ENCODE measurements at places on chromosomes 5 and 9.
A peak's percentile ranks its signal among the peaks of the same experiment; 100 is the strongest.

DNA sequence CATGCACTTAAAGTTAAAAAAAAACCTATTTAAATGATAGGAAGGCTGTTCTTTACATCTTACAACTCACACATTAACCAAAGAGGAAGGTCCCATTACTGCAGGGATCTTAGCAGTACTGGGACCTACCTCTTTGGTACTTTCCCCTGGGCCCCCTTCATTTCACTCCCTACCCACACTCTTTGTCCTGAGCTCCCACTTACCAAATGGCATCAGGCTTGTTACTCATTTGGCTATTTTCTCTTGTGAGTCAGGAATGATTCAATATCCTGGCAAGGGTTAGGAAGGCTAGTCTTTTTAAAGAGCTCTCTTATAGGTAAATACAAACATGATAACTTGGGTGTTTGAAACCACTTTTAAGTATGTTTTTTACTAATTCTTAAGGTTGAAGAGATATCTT lies 117.4 kb upstream of the ELL2 start:
- DNase-seq: no peak

DNA sequence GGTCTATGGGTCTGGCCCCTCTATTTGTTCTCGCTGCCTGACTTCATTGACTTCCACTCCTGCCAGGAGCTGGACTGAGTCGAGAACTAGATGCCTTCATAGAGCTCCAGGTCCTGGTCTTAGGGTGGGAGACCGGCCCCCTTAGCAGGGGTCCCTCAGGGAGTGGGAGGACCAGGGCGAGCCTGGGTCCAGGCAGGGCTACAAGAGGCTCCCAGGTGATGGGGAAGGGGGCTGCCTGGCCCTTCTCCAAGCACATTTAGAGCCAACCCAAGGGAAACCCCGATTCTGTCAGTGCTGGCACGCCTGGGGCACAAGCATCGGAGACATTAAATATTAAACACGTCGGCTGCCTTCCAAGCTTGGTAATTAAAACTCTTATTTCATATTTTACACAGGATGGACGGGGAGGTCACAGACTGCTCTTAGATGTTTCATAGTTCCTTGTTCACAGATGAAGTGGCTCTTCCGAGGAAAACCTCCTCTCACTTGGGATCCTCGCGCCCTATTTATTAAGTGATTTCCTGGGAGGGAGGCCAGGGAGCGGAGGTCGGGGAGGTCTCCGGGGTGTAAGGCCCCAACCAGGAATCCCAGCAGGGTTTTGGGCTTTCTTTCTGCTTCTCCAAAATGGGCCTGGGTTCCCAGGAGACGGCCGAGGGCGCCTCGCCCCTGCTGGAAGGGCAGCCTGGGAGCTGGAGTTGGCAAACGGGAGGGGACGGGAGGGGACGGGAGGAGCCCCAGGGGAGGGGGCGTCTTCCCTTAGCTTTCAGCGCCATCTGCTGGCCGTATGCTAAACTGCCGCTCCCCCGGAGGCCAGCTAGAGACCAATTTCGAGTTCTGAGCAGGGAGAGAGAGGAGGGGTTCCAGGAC lies 23.4 kb upstream of the ZBTB43 start:
- DNase-seq: peak; percentile 62

- DNase-seq: no peak
Observed at GRCh38 chr5:143213851-143214363, 189.6 kb downstream of the NR3C1 start.

DNA sequence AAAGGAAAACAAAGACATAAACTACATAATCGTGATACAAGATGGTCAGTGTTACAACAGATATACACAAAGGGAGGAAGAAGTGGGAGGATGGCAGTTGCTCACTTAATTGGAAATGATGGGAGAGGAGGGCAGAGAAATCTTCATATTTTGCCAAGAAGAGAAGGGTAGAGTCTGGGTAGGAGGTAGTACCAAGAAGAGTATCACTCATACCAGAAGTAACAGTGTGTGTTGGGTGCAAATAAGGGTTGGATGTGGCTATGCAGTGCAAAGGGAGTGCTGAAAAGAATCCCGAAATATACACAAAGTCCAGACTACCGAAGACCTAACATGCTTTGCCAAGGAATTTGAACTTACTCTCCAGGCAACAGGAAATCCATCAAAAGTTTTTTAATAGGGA lies 41.0 kb downstream of the ERMP1 start:
- DNase-seq: no peak

DNA sequence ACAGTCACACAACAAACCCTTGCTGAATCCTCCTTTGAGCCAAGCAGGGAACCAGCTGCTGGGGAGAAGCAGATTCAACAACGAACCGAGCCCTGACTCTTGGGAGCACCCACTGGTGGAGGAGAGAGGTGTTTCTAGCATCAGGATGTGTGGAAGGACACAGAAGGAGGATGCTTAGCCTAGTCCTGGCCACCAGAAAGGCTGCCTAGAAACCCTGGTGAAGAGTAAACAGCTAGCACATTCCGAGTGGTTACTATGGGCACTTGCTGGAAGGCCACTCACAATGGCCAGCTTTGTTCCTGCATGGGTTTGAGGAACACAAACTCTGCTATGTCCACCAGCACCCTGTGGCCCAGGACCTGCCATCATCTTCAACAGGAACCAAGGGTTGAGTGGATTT lies 1.8 kb downstream of the TIFAB start:
- DNase-seq: no peak

DNA sequence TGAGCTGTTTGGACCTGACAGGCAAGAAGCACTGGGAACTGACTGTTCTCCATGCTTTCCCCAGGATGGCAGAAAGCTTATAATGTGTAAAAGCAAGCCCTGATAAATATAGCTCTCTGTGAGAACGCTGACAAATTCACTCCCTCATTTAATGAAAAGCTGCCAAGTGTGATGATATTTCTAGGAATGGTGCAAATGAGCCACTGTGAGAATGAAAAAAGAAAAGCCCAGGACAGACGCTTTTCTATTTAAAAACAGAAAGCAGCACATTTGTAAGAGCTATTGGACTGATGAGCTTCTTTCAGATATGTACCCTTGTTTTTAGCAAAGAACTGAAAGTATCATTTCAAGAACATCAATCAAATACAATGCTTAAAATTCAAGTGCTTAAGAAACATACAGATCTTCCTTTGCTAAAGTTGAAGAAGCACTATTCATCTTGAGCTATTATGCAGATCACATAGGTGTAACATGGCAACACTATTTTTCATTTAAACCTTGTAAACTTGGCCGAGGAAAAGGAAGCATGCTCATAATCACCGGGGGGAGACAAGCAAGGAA lies 842.6 kb upstream of the ACO1 start:
- DNase-seq: no peak

GRCh38 chr9:16726718-16727451 lies 143.6 kb downstream of the BNC2 start:
- DNase-seq: no peak

DNA sequence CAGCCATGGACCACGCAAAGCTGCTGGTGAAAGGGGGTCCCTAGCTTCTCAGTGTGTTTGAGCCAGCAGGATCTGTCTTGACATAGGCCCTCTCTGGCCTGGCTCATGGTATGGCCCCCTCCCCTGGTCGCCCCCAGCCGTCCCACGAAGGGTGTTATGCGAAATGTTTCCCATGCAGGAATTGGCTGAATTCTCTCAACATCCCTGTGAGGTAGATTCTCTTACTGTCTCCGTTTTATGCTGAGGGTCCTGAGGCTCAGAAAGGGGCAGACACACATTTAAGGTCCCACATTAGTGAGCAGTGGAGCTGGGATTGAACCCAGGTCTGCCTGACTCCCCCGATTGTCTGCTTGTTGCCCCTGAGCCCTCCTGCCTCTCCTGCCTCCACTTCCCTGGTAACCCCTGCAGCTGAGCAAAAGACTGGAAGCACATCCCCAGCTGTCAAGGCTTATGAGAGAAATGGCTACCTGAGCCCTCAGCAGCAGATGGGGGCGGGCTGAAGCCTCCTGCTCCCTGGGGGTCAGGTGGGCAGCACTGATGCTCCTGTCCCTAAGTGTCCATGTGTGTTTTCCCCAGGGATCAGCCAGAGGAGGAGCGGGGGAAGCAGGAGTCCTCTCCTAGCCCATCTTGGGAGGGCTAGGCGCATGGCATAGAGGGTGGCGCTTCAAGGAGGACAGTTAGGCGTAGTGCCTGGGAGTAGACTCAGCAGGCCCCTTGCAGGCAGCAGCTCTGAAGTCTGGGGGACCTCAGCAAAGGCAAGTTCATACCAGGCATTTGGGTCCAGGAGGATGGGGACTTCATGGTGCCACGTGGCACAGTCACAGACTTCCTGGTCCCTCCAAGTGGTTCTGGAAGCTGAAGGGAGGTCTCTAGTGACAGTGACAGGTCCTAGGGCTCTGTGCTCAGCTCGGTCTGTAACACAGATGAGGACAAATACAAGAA lies 49.0 kb upstream of the GARNL3 start:
- no peak for DNase-seq

GRCh38 chr9:134678206-134678605 lies 36.6 kb downstream of the COL5A1 start:
- no peak for DNase-seq

GRCh38 chr9:109481856-109482255 lies 16.3 kb downstream of the PTPN3 start:
- DNase-seq: no peak

All from stimulated activated CD8-positive, alpha-beta memory T cell treated with anti-CD3 and anti-CD28 coated beads, Interleukin-7, amount 100 ng/mL, for 4 hours (primary cell).